ENCODE measurements at places on chromosomes 2 and 18.

GRCh38 chr2:136750065-136750464 is 15.3 kb upstream of the THSD7B start:
- DNase-seq: no peak

DNA sequence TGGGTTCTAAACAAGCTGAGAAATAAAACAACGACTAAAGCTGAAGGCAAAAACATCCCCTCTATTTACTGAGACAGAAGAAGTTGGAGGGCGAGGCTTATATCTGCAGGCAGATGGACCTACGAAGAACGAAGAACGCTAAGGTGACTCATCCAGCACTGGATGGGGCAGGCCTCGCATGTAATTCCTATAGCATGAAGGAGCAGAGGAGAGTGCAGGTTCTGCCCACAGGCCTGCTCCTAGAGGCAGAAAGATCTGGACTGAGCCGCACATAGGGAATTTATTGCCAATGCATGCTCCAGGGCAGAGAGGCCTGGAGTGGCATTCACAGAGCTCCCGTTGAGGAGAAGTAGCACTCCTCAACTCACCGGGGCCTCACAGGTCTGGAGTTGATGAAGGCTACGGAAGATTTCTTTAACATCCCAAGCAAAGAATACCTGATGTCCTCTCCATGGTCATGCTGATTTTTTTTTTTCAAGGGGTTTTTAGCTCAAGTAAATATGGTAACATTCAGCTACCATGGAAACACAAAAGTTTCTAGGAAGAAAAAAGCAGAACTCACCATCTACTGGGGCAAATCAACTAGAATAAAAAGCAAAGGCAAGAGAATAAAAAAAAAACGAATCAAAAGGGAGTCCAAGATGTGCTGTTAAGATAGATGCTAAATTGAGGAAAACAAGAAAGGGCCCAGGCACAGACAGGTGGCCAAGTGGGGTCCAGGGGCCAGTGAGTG is 10.4 kb upstream of the METTL21A start:
- no peak for DNase-seq

- DNase-seq: no peak
Observed at GRCh38 chr18:62979900-62980299, 264.6 kb downstream of the PHLPP1 start.

- DNase-seq: no peak
Observed at GRCh38 chr2:238148981-238149380, 9.8 kb upstream of the ERFE start.

- DNase-seq: no peak
Observed at GRCh38 chr2:179224361-179224760, 40.3 kb downstream of the SESTD1 start.

GRCh38 chr2:86747711-86748639 is 27.9 kb downstream of the RMND5A start:
- no peak for DNase-seq

GRCh38 chr2:134244587-134244986 is 9.3 kb upstream of the MGAT5 start:
- DNase-seq: no peak

DNA sequence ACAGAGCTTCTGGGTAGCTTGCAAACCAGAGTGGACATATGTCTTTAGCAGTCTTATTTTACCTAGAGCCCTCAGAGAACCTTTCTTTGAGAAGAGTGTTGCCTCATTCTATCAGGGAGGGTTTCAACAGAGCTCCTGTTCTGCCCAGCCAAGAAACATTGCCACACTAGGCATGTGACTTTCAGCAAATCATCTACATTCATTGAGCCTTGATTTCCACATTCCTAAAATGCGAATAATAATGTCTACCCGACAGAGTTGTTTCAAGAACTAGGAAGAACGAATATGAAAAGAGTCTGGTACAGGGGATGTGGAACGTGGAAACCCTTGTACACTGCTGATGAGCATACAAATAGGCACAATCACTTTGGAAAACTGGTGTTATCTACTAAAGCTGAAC is 7.8 kb upstream of the PRKAG3 start:
- DNase-seq: no peak

DNA sequence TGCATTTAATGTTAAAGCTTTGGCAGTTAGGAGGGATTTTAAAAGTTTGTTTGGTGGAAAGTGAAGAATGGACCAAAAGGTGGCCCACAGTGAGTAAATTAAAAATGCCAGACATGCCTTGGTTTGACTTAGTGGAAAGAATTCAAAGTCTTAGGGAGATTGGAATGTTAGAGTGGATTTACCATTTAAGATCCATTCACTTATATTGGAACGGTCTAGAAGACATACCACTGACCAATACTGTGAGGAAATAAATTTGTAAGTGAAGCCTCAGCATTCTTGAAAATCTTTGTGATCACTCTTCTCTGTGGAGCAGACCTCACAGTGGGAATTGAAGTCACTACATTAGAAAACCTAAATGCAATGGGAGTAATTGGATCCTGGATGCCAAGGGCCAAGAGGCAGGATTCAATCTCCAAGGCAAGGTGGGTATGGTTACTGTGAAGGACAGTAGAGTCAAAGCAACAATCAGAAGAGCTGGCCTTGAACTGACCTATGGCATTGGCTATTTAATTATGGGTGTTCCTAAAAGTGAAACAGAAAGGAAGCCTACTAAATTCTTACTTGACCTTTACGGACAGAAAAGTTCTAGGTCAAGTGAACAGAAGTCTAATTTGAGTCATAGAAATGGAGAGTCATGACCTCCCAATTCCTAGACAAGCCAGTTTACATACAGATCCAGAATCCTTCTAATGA is 40.2 kb upstream of the VRK2 start:
- DNase-seq: no peak

DNA sequence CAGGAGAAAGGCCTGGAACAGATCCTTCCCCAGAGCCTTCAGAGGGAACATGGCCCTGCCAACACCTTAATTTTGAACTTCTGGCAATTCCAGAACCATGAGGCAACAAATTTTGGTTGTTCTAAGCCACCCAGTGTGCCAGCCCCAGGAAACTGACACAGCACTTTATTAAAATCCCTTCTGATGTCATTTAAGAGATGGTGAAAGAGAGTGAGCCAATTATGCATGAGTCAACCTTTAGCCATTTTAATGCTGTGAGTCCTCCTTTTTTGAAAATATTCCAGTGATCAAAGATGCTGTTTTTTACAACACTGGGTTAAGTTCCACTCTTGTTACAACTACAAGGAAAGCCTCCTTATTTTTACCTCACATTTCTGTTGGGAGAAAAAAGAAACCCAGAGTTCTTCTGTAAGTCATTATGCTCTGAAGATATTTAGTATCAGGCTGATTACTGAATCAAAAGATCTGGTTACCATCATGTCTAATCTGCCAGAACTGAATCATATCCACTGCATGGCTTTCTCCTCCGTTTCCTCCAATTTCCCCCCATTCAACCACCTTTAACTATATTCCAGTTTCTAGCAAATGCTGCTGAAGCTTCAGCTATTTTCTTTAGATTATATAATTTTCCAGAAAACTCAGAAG is 235.4 kb downstream of the TXNL1 start:
- DNase-seq: no peak

DNA sequence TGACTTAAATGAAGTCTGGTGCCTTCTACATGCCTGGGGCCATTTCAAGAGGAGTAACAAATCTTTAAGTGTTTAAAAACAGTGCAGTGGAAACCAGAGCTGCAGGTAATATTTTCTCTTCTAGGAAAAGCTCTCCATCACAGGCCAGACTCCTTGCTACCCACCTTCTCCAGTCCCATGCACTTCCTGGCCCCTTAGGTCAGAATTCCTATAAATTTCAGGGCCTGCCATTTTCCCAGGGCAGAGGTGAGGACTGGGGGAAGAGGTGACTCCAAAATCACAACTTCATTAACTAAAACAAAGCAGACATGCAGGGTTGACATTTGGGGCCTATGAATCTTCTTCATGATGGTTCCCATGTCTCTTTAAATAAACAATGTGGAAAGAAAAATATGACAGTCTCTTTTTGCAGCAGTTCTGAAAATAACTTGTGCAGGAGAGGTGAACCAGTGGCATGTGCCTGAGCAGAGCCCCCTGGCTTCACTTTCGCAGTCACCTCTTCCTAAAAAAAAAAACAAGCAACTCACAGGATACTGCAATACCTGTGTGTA is 63.7 kb upstream of the TANC1 start:
- DNase-seq: no peak

DNA sequence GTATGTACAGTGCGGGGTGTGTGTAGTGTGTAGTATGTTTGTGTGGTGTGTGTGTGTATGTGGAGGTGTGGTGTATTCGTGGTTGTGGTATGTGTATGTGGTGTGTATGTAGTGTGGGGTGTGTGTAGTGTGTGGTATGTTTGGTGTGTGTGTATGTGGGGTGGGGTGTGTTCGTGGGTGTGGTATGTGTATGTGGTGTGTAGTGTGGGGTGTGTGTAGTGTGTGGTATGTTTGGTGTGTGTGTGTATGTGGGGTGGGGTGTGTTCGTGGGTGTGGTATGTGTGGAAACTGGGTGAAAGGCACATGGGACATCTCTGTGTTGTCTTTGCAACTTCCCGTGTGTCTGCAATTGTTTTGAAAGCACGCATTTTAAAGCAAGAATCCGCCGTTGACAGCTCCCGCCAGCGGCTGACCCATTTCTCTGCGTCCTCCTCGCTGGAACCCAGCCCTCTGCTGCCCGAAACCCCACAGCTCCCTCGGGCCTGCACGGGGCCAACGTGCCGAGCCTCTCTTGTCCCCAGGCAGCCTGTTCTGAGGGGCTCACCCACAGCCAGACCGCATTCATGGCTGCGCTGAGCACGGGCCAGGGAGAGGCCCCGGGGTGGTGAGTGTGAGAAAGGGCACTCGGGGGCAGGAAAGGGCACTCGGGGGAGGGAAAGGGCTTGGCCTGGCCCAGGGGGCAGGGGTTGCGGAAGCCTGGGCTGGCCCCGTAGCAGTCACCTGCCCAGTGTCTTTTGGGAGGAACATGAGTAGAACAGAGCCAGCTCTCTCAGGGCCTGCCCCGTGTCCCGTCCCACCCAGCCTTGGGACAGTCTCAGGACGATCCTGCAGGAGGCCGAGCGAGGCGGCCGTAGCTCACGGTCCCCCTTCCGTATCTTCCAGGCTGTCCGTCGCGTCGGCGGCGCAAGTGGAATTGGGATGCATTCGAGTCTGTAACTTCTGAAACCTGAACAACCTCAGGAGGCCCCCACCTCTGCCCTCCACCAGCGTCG is 61.4 kb downstream of the TWIST2 start:
- no peak for DNase-seq

Measured in tibial nerve (tissue), 4 donors.